ENCODE measurements at places on chromosomes 3 and 15.

DNA sequence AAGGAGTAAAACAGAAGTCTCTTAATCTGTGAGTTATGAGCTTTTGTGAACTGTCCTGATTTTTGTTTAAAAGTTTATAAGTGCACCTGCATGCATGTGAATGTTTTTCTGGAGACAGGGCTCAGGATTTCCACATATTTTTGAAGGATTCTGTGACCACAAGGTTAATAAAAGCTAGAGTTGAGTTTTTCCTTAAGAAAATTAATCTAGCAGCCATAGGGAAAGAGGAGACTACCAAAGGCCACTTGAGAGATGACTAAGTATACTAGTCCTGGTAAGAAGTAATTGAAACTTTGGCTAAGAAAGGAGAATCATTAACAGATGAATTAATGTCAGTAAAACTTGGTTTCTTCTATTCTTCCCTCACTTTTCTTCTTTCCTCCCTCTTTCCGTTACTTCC, 176.8 kb upstream of the EPHA3 start:
- DNase-seq: no peak

DNA sequence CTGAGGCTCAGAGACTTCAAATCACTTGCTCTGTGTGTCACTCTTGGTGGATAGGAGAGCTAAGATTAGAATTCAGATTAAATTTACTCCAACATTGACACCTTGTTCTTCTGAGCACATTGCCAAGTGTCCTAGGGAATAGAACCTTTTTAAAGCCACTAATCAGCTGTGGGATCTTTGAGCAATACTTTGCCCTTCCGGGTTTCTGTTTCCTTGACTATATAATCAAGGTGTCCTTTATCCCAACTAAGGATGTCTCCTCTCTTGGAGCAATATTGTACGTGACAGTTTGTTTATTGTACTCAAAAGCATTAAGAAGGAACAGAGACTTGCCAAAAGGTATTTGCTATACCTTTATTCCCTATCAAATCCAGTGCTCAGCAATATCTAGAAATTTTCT, 170.9 kb upstream of the CADPS start:
- no peak for DNase-seq

GRCh38 chr15:60315878-60316277, 81.9 kb downstream of the ANXA2 start:
- no peak for DNase-seq

DNA sequence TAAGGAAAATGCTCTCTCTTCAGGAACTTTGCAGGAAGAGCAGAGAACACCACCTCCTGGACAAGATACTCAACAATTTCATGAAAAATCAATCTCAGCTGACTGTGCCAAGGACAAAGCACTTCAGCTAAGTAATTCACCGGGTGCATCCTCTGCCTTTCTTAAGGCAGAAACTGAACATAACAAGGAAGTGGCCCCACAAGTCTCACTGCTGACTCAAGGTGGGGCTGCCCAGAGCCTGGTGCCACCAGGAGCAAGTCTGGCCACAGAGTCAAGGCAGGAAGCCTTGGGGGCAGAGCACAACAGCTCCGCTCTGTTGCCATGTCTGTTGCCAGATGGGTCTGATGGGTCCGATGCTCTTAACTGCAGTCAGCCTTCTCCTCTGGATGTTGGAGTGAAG, 200.5 kb downstream of the AKAP13 start:
- DNase-seq: no peak

DNA sequence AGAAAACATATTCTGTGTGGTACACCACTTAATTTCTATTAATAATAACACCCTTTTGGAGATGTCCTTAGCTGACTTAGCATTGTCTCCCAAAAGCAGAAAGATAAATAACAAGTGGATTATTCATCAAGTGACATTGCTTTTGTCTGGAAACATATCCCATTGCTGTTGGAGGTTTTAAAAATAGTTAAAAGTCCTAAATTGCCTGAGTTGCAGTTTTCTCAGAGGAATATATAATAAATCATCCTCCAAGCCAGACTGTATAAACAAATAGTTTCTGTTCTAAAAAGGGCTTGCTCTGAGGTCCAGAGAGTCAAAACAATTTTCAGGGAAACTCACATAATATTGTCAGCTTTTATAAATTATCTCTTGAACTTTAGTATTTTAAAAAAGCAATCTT, 60.4 kb upstream of the CD96 start:
- no peak for DNase-seq

DNA sequence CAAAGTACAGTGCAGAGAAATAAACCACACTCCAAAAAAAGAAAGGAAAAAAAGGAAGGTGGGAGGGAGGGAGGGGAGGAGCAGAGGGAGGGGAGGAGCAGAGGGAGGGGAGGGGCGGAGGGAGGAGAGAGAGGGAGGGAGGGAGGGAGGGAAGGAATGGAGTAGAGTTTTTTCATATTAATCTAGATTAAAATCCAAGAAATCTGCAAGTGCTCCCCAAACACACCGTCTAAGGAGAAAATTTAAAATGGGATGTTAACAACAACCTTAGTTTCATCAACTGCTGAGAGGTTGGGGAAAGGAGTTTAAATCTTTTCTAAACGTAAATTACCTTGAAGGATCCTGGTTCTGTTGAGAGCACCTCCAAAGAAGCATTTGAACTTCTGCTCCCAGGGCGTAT, 6.6 kb downstream of the FSIP1 start:
- no peak for DNase-seq

- DNase-seq: no peak
Measured at GRCh38 chr3:191425322-191425734, 35.6 kb upstream of the PYDC2 start.

DNA sequence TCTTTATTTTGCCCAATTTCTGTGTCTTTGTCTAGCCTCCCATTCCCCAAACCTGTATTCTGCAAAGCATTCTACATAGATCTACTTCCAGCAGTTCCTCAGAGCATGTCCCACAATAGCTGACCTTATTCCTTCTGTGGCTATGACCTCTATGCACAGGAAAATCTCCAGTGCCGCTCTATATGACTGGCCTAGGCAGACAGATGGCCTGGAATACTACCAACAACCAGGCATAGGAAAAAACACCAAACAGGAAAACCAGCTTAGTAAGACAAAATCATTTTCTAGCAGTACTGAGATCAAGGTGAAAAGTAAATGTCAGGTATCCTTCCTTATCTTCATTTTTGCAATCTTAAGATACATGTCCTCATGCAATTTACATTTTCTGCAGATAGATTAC, 1115.0 kb downstream of the IGSF11 start:
- DNase-seq: no peak

DNA sequence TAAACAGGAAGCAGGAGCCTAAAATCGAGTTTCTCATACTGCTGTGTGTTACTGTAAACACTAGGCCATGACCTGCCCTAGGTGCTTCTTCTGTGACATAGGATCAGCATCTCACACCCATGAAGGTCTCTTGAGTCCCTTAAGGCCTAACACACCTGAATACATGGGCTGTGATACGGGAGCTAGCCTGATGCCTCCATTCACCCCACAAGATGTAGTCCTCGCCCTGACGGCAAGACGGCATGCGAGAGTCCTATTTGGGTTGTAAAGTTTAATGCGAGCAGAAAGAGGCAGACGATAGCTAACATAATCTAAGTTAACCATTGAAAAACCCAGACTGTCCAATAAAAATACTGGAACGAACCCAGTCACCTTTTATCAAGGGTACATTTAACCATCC, 241.1 kb upstream of the ICE2 start:
- no peak for DNase-seq
